ENCODE measurements at places on chromosomes 1 and 21.

DNA sequence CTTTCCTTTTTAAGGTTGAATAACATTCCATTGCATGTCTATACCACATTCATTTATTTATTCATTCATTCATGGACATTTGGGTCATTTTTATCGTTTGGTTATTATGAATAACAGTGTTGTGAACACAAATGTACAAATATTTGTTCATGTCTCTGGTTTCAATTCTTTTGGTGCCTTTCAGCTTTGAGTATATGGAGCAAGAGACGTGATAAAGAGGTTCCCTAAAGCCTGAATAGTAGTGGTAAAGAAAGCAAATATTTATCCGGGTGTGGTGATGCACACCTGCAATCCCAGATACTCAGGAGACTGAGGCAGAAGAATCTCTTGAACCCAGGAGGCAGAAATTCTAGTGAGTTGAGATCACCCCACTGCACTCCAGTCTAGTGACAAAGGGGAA is 5.3 kb upstream of the RLF start:
- no peak for DNase-seq

DNA sequence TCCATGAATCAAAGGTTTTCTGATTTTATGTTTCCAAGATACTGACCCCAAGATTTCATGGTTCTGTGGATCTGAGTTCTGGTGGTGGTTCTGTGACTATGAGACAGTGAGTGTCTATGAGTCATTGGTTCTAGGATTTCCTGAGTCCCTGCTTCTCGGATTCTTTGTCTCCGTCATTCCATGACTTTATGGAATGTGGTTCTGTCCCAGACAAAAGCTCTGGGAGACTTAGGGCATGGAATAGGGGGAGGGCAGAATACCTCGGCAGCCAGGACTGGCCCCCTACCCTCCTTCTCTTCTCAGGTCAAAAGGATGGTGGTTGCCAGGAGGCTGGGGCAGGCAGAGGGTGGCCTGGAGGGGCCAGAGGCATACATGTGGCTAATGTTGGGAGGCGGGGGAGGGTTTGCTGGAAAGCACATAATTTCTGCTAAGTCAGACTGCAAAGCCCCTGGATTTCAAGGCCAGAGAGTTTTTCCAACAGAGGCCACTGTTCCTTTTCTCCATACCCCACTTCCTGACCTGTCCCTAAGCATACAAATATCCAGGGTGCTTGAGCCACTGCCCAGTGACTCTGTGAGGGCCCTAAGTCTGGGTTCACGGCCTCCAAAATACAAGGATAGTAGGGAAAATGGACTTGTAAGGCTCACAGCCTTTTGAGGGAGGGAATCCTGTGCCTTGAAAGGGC is 17.2 kb downstream of the CDCP2 start:
- no peak for DNase-seq

DNA sequence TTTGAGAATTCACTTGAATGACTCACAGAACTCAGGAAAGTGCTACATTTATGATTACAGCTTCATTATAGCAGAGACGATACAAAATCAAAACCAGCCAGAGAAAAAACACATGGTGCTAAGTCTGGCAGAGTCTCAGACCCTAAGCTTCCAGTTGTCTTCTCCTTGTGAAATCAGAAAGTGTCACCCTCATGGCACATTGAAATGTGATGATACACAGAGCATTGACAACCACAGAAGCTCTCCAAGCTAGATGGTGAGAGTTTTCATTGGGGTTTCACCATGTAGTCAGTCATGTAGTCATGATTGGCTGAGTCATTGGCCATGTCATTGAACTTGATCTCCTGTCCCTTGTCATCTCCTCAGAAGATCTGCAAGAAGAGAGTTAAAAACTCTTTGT is 526.6 kb downstream of the MRPL39 start:
- no peak for DNase-seq

GRCh38 chr1:229406798-229407197 is 27.1 kb downstream of the ACTA1 start:
- no peak for DNase-seq

GRCh38 chr1:45928486-45929205 is 125.2 kb downstream of the MAST2 start:
- DNase-seq = no peak

GRCh38 chr1:53350853-53351767 is 23.2 kb upstream of the LRP8 start:
- no peak for DNase-seq

- no peak for DNase-seq
Measured at GRCh38 chr1:19918057-19918456, 5.4 kb downstream of the PLA2G2E start.

DNA sequence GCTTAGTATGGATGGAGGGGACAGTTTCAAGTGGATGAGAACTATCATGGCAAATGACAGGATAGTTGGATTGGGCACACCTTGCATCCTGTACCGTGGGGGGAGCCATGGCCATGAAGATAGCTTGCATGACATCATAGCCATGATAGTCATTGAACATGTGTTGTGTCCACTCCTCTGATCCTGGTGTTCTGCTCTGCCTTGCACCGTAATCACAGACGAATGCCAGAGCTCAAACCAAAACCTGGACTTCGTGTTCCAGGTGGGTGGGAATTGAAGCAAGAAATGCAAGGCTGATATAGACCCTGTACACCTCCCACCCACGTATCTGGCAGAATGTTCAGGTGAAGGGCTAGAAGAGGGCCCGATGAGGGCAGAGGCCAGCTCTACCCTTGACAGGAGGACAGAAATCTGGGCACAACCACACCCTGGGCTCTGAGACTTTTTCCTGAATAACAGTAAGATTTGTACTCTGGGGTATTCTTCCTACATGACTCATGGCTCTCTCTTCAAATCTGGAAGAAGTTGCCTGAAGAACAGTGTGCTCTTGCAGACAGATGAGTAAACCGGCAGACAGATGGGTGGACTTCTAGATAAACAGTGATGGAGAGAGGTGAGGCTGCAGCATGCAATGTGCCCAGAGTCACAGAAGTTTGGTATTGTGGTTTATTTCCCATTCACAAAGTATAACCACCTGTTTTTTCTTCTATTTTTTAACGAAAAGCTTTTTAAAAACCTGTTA is 45.0 kb downstream of the KCNJ6 start:
- no peak for DNase-seq
